T1000 (cell line): ENCODE measurements at places on chromosomes 4 and X.
A peak's percentile ranks its signal among the peaks of the same experiment; 100 is the strongest.

- DNase-seq, result no peak
Measured at GRCh38 chrX:109440475-109440874, 41.4 kb downstream of the GUCY2F start.

- DNase-seq, result no peak
Measured at GRCh38 chr4:126123611-126124325, 809.0 kb downstream of the FAT4 start.

- DNase-seq, result no peak
Measured at GRCh38 chrX:78747489-78747888, at the start of gene LPAR4. Gene LPAR4, plus strand, starts transcription at chrX:78747720. Its CDS starts 7,150 bp downstream, at chrX:78754870.

DNA sequence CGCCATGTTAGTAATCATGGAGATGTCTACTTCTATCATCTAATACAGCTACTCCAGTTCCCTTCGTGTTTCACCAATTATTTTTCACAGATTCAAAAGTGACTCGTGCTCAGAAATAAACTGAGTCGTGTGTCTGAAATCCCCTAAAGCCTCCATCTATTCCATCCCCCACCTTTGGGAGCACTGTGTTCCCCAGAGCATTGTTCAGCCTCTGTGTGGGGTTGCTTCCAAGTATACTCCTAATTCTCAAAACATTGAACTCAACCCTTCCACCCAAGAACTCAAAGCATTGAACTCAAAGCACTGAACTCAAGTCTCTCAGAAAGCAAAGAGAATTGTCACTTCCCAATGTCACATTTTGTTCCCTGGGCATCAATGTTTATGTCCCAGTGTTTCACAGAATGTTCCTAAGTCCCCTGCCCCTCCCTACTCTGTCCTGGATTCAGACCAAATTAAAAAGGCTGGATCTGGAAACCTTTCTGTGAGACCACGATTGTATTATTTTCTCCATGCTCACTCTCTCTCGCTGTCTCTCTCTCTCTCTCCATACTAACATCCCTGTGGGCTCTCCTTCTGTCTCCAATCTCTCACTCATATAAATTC is 138.5 kb upstream of the QRFPR start:
- DNase-seq, result no peak

GRCh38 chr4:102316585-102316984 is 28.7 kb downstream of the SLC39A8 start:
- DNase-seq, result no peak

DNA sequence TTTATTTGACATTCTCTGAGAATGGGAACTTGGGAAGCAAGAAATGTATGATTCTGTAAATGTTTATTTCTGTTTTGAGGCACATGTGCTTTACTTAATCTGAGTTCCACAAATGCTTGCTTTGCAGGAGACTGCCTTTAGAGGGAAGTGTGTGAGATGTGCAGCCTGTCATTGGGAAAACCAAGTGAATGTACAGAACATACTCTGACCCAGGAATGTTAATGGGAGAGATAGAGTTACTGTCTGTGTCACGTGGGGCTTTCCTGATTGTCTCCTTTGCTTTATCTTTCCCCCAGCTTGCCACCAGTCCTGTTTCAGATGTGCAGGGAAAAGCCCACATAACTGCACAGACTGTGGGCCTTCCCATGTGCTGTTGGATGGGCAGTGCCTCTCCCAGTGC is 218.6 kb upstream of the ANXA3 start:
- no peak for DNase-seq

- DNase-seq, result no peak
Measured at GRCh38 chr4:90419124-90419711, 292.0 kb downstream of the CCSER1 start.

DNA sequence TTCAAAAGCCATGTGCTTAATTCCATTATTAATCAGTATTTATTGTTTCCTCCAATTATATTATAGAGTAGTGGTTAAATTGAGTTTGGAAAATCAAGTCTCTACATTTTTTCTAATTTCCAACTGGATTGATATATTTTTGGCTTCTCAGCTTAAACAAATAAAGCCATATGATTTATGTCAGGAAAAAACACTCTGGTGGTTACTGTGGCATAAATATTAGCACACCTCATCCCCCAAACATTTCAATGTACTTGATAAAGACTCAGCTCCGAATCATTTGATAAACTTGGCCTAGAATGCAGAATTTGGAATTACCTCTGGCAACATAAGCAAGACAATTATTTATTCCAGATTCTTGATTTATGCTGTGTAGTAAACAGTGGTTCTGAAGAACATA is 2313.8 kb downstream of the ARAP2 start:
- no peak for DNase-seq

DNA sequence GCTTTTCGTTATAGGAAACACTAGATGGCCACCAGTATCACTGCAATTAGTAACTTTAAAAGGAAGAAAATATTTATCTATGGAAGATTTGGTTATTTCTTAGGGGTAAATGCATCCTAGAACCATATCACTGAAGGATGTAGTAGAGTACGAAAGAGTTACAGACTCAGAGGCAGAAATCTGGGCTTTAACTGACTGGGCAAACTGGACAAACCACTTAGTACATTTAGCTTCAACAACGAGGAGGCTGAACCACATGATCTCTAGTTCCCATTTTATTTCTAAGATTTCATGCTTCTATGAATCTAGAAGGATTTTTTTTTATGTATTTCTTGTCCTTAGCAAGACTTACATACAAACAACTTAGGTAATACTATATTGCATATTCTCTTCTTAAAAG is 93.0 kb downstream of the SMARCA5 start:
- no peak for DNase-seq

GRCh38 chr4:47814618-47815295 is 23.1 kb downstream of the CORIN start:
- DNase-seq, result no peak

GRCh38 chr4:10180927-10181744 is 64.5 kb upstream of the WDR1 start:
- no peak for DNase-seq

DNA sequence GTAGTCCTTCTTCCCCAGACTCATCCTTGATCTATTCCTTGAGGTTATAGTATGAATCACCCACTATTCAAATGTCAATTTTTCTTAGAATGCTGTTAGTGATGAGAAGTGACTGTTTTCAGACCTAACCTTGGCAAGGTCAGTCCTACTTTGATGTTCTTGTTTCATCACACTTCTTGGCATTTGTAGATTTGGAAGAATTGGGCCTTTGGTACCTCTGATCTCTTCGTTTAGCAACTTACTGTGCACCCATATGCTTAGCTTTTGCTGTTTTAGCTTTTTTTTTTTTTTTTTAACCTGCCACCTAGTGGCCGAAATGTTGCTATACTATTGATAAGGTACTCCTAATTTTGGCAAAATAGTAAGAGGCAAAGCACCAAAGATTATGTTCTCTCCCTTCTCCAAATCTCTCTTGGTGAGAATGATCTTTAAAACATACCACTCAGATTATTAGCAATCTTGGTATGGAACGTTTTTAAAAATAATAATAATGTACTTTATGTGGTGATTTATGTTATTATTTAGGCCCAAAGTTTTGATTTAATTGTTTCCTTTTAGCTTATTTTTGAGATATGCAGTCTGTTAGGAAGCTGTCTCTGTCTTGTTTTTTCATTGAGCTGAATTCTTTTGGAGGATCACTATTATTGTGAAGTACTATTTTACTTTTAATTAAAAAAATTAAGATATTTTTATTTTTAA is 16.6 kb downstream of the DCK start:
- DNase-seq, result no peak

GRCh38 chr4:79872738-79873137 is 200.3 kb downstream of the ANTXR2 start:
- DNase-seq, result no peak

DNA sequence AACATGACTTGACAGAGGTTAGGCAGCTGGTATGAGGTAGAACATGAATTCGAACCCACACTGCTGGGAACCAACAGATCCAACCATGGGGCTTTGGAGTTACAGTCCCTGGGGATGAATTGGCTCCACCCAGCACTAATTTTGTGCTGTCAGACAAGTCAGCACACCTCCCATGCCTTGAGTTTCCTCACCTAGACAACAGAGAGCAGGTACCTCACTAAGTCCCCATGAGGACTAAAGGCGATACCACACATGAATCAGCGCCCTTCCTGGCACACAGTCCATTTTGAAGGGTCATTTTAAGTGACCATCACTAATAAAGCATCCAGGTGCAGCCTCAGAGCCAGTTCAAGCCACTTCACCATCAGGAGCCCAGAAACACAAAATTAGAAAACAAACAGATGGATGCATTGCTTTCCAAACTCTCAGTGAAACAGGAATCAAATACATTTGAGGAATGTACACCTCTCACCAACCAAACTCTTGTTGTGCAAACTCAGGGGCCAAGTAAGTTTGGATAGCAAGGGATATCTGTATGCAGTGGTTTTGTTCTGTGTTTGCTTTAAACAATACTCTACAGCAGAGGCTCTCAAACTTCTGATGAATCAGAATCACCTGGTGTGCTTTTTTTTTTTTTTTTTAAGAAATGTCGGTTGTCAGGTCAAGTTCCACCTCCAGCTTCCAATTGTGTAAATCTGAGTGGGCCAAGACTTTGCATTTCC is 10.1 kb downstream of the IDS start:
- no peak for DNase-seq

DNA sequence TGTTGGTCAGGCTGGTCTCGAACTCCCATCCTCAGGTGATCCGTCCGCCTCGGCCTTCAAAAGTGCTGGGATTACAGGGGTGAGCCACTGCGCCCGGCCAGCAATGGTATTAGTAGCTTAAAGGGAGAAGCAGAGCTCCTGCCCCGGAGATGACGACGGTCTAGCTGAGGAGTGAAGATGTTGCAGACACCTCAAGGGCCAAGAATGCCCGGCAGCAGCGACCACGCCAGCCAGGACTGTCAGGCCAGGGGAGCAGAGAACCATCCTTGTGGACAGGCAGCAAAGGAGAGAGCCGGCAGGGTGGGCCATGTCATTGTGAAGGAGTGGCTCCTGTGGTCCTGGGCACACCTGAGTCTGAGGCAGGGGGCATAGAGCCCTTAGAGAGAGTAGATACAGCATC is 210.1 kb upstream of the BCOR start:
- DNase-seq, result no peak

DNA sequence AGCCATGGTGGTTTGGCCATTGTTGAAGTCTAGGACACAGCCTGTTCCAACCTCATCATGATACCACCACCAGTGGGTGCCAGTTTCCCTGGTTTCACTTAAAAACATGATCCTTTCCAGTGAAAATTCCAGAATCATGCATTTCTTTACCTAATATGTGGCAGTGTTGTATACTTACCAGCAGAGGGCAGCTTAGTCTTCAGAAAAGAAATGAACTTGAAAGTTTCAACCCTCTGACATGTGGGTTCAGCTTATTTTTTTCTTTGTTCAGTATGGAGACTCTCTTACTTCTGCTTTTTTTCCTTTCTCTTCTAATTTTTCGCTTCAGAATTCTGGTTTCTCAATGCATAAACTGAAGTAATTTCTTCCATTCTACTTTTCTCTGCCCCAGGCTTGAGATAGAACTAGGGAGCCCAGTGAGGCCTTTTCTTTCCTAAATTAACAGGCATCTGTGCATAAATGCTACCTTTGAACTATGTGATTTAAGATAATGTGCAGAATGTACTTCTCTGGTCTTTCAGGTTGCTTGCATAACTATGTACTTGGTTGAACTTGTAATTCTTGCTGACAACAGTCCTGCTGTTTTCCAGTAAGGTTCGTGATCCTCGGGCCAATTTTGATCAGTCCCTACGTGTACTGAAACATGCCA is 10.7 kb downstream of the LIAS start:
- DNase-seq, result peak; percentile 72

DNA sequence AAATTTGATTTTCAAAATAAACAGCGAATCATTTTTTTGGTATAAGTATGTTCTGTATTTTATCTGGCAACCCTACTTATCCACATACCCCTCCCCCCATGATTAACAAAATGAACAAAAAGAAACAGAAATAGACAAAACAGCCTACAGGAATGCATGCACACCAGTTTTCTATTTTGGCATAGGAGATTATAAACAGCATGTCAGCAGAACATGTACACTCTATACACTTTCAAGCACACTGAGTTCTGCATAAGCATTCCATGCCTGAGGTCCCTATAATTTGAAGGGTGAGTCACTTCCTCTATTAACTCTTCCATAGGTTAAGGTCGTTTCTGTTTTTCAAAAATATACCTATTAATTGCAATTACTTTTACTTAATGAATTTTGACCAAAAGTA is 28.0 kb upstream of the ZNF280C start:
- DNase-seq, result no peak

GRCh38 chrX:40449396-40449795 is 131.4 kb upstream of the ATP6AP2 start:
- DNase-seq, result no peak

DNA sequence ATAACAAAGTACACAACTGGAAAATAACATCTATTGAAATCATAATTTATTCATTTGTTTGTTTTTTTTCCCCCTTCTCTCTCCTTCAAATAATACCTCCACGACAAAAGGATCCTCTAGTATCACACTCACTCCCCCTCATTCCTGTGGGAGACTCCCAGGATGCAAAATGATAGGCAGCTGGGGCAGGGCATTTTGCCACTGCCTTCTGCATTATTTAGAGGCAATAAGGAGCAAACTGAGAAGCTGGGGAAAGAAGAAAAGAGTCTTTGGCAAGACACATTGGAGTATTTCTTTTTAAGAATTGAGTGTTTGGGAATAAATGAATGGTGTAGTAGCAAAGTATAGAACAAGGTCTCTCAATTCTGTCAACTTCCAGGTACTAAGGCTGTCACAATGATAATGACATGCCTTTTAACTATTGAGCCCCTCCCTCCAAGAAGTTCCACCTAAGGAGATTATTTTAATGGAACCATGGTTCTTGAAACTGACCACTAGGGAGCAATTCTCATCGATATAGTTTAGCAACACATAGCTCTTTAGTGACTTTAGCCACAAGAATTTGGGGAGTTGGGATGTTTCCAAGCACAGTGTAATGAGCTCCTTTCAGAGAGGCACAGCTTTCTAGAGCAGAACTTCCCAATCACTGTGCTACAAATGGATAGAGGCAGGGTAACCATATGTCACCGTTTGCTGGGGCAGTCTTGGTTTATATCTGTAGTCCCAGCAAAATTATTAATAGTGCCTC is 303.3 kb downstream of the FRMPD4 start:
- peak; percentile 8 for DNase-seq

DNA sequence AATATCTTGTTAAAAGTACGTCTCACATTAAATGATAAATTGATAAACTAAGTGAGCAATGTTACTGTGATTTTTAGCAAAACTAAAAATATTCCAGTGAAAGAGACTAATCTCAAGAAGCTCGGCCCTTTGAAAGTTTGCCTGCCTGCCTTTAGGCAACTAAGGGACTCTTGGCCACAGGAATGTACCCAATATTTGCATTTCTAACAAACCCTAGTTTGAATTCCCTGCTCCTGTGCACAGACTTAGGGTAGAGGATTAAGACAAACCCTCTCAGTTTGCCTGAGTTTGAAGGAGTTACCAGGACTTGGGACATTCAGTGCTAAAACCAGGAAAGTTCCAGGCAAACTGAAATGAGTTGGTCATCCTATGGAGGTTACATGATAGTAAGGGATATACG is 157.1 kb downstream of the SCFD2 start:
- DNase-seq, result no peak

GRCh38 chr4:140071806-140072205 is 82.2 kb downstream of the MAML3 start:
- no peak for DNase-seq

GRCh38 chr4:28686618-28687017 is 1826.0 kb downstream of the STIM2 start:
- DNase-seq, result no peak
